ENCODE measurements at places on chromosomes 11 and 22.

DNA sequence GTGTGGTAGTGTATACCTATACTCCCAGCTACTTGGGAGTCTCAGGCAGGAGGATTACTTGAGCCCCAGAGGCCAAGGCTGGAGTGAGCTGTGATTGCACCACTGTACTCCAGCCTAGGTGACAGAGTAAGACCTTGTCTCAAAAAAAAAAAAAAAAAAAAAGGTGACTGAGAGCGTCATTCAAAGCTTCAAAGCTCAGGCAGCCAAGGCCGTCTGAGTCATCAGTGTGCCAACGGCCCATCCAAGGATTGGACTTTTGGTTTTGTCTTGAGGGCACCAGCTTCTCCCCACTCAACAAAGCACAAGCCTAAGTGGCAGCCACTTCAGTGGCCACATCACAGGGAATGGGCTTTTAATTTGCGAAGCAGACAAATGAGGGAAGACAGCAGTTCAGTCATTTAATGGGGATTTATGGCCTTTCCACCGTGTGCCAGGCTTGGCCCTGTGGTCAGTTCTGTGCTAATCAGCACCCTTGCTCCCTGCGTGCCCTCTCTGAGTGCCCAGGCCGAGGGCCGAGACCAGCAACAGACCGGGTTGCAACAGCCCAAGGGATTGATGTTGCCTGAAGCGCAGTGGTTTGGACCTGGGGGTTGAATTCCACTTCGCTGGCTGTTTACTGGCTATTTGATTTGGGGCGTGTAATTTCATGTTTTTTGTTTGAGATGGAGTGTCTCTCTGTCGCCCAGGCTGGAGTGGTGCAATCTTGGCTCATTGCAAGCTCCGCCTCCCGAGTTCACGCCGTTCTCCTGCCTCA lies 30.2 kb upstream of the CRYBB3 start:
- no peak for DNase-seq

DNA sequence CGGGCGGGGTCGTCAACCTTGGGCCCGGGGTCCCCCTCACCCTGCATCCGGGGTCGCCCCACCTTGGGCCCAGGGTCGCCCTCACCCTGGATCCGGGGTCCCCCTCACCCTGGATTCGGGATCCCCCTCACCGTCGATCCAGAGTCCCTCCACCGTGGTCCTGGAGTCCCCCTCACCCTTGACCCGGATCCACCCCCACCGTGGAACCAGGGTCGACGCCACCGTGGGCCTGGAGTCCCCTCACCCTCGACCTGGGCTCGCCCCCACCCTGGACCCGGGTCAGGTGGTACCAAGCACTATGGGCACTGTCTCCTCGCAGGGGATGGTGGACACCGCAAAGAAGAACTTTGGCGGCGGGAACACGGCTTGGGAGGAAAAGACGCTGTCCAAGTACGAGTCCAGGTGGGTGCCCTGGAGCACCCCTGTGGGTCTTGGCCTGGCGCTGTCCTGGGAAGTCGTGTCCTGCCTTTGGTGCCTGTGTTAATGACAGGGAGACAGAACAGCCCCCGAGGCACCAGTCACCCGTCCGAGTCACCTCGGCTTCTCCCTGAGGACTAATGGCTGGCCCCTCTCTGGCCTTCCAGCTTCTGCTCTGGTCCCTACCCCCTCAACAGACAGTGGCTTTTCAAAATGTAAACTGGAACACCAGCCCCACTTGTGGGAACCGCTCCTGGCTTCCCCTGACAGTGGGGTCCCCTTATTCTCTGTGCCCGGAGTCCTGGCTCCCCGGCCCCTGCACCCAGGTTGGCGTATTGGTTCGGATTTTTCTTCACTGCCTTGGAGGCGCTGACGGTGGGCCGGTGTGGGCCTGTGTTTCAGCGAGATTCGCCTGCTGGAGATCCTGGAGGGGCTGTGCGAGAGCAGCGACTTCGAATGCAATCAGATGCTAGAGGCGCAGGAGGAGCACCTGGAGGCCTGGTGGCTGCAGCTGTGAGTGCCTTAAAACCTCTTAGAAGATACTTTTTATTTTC lies 762 bp downstream of the CRELD2 start:
- DNase-seq, result no peak

DNA sequence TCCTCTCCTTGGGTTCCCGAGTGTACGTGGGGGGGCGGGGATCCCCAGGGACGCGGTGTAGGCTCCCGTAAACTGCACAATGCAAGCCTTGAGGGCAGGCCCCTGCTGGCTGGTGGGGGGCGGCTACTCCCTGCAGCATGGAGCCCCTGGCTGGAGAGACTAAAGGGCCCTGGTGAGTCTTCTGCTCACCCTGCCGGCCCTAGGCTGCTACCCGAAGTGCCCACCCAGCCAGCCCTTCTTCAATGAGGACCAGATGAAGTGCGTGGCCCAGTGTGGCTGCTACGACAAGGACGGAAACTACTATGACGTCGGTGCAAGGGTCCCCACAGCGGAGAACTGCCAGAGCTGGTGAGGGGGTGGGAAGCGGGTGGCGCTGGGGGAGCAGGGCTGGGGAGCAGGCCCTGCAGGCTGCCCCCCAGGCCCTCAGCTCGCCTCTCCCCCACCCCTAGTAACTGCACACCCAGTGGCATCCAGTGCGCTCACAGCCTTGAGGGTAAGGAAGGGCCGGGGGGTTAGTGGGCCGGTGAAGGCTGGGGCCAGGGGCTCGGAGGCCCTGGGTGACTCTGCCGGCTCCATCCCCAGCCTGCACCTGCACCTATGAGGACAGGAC lies 16.8 kb downstream of the MUC5B start:
- no peak for DNase-seq

- no peak for DNase-seq
Observed at GRCh38 chr22:47659467-47660223, 897.2 kb downstream of the TBC1D22A start.

GRCh38 chr11:9625162-9625561 lies 38.7 kb upstream of the SWAP70 start:
- DNase-seq, result no peak

DNA sequence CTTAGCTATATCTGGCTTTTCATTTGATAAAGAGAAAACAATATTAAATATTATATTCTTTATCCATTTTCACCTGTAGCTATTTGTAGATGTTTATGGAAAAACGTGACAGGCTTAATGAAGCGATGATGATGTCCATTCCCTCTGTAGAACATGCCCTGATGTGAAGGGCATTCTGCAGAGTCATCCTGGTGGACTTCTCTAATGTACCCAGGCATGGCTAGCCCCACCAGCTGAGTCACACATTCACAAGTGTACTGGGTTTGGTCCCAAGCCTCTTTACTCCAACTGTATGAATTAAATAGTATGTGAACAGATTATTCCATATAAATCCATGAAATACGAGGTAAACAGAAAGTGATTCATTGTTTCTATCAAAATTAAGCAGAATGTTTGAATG lies 139.3 kb downstream of the CADM1 start:
- no peak for DNase-seq

GRCh38 chr11:131766637-131767036 lies 396.2 kb downstream of the NTM start:
- DNase-seq, result no peak

GRCh38 chr22:28141614-28142013 lies 222.6 kb upstream of the PITPNB start:
- DNase-seq, result no peak

- no peak for DNase-seq
Observed at GRCh38 chr11:73387594-73388264, 11.5 kb downstream of the RELT start.

DNA sequence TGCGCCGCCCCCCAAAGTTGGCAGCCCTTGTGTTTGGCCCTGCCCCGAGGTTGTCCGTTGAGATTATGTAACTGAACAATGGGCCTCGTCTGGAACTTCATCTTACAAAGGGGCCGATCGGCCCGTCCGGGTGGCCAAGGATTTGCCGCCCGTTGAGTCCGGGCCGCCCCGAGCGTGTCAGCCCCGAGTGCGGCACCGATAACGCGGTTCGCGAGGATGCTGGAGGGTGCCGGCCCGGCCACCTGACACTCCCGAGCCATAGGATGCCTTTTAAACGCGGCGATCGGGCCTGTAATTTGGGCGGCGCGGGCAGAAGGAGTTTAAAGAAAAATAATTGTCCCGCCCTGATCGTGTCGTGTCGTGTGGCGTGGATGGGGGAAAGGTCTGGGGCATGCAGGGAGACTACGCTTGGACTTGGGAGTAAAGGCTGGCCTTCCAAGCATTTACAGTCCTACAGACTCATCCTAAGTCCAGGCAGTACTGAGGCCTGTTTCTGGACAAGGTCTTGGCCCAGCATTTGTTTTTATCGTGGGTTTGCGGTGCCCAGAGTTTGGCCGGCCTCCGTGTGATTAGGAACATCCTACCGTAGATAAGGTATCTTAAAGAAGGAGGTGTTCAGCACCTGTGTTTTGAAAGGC lies 1.3 kb downstream of the WEE1 start:
- DNase-seq, result no peak

DNA sequence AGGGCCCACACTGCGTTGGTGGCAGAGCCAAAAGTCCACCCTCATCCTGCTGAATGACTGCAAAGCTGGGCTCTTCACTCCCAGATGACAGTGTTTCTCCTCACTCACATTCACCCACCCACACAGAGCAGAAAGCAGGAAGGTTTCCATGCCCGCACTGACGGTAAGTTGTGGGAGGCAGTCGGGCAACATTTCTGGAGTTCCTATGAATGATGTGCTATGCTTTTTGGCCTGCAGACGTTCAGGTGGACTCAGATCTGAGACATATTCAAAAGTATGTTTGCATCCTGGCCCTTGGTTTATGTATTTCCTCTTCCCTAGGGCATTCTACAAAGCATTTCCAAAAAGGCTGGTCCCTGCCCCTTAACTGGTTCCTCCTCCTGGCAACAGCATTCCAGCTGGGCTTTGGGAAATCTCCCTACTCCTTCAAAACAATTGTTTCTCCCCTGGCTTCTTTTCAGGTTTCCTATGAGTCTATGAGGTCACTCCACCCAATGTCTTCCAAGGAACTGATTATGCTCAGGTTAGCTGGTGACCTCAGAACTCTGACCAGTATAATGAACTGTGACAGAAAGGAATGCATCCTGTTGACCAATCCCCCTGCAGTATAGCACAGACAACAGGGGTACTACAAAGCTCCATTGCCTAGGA lies 36.4 kb downstream of the PACSIN2 start:
- DNase-seq, result no peak

- no peak for DNase-seq
Observed at GRCh38 chr22:27723158-27723557, 78.4 kb downstream of the MN1 start.
